ENCODE measurements at places on chromosomes 12 and 14.

DNA sequence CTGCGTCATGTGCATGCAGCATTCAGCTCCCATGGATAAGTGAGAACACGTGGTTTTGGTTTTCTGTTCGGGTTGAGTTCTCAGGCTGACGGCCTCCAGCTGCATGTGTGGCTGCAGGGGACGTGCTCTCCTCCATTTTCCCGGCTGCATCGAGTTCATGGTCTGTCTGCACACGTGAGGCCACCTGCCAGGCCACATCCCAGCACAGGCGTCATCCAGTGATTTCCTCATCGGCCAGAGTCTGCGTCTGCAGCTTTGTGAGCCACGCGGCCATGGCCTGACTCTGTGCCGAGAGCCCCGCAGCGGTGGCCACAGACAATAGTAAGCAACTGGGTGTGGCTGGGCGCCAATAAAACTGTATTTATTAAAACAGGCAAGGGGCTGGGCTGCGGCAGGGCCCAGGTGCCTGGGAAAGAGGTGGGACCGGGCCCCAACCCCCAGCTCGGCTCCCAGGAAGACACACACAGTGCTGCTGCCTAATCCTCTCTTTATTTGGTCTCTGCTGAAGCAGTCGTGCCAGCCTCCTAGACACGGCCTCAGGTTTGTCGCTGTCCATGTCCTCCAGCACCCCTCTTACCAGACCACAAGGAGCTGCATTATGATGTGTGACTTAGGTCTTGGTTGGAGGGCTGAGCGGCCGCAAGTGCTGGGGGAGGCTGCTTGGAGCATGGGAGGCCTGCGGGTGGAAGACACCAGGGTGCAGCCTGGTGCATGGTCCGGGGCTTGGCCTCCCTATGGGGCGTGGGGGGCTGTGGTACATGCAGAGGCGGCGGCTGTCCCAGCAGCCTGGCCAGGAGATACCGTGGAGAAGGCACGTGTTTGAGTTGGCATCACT, 52.0 kb downstream of the NOC4L start:
- DNase-seq, result no peak

DNA sequence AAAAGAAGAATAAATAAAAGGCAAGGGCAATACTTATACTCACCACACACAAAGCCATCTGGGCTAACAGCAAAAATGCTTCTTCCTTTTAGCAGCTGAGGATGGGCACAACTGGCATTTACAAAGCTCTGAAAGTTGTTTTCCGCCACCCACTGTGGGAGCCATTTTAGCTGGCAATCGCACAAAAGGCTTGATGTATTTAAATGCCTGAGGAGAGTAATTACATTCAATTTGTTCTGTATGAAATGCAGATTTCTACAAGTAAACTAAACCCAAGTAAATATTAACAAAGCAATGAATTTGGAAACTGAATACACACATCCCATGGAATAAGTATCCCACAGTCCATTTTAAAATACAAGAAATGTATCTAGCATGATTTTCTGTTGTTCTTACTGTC, 37.5 kb downstream of the LRIG3 start:
- DNase-seq, result no peak

DNA sequence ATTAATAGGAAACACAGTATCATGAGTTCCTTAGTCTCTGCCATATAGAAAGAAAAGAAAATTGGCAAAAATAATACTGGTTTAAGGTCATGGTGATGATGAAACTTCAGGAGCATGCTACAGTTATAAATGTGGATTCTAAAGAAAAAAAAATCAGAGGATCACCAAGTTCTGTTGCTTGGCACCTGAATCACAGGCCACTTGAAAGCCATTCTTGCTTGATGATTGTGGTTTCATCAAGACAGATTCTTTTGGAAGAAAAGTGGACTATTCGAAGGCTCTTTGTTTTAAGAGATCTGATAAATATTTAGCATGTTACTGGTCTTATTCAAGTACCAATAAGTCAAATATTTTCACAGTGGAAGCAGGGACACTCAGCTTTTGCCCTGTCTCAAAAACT, 148.9 kb downstream of the SAMD4A start:
- DNase-seq, result no peak

- no peak for DNase-seq
Observed at GRCh38 chr14:101020834-101021370, 117.4 kb upstream of the RTL1 start.
